ENCODE measurements at places on chromosomes 1 and 21.

DNA sequence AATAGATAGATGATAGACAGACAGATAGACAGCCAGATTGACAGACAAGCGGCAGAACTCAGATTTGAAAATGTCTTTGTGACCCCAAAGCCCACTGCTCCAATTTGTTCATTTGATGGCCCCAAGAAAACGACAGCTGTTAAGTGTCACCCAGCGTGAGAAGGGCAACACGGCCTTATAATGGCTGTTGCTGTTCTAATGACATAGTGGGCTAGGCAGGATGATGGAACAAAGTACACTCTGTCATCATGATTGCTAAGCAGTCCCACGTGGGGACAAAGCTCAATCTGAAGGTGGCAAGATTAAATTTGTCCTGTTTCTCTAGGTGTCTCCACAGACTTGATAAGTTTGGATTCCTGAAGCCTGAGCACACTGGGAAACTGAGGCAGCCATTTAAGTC, 112.9 kb downstream of the DAB1 start:
- no peak for DNase-seq

DNA sequence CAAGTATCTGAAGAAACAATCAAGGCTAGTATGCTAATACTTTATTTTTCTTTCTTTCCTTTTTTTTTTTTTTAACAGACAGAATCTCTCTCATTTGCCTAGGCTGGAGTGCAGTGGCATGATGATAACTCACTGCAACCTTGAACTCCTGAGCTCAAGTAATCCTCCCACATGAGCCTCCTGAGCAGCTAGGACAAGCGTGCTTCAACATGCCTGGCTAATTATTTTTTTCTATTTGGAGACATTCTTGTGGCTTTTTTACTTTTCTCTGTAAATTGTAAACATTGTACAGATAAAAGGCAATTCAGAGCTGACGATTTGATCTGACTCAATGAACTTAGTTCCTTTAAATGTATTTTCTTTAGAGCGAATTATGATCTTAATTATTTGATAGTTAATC, 41.4 kb downstream of the CCDC18 start:
- DNase-seq, result no peak

DNA sequence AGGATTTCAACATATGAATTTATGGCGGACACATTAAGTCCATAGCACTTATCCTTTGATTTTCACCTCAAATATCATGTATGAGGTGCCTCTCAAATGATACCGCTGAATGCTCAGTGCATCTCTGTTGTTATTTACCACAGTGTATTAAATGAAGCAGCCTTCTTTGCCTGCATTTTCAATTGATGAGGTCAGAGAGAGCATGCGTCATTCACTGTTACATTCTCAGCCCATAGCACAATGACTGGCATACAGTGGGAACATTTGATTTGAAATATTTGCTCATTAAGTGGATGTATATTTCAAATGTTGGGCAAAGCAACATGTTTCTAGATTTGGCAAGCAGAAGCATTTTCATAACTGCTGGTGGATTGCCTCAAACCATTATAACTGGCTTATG, 45.7 kb downstream of the LRRC7 start:
- no peak for DNase-seq

- peak; percentile 95 for DNase-seq
Measured at GRCh38 chr1:205493241-205494085, 11.0 kb upstream of the CDK18 start.

GRCh38 chr1:75099581-75099980, 34.6 kb upstream of the LHX8 start:
- no peak for DNase-seq

All from A172 (cell line).